Activated naive CD4-positive, alpha-beta T cell treated with anti-CD3 and anti-CD28 coated beads for 36 hours (primary cell): ENCODE measurements at places on chromosomes 2 and 18. TPM values are rescaled to one million over a fixed set of nuclear protein-coding genes. Genes with fewer than 3 reads are reported as not detected.

The ARHGAP15 gene
- 85.7 TPM for total RNA-seq

The KLHL30 gene
- not detected for total RNA-seq

DNA sequence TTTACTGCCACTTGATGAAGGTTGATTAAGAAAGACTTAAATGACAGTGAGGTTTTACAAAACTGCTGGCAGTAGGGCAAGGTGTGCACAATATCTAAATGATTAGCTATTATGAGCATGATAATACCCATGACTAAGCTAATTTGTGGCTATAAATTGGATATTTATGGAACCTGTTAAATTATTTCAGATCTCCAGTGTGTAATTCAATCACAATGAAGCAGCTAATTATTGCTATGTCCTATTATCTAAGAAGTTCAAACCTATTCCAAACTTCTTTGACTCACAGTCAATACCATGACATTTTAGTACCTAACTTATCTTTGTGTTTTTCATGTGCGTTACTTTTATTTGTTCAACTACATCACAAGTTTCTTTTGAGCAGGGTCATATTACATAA lies 253.8 kb upstream of the MMADHC start:
- no peaks in the 10 kb centered on the region for H3K27me3 ChIP-seq
- no peak for DNase-seq
- no peak overlapping the region for H3K4me3 ChIP-seq
- H3K27ac ChIP-seq: no peak overlapping the region
- no peaks in the 10 kb centered on the region for H3K36me3 ChIP-seq
- H3K4me1 ChIP-seq: no peaks in the 10 kb centered on the region

DNA sequence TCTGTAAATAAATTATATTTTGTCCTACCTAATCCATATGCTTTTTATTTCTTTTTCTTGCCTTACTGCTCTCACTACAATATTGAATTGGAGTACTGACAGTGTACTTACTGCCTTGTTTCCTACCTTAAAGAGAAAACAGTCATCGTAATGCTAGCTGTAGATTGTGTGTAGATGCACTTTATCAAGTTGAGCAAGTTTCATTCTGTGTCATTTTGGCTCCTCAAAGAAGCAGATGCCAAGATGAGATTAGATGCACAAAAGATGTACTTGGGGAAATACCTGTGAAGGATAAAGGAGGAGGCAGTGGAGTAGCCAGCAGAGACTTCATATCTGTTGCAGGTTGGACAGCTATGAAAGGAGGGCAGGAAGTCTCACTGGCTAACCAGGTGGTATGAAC lies 145.5 kb downstream of the FTCDNL1 start:
- no peaks in the 10 kb centered on the region for H3K27me3 ChIP-seq
- no peak overlapping the region for H3K27ac ChIP-seq
- DNase-seq: no peak
- no peaks in the 10 kb centered on the region for H3K36me3 ChIP-seq
- no peaks in the 10 kb centered on the region for H3K4me1 ChIP-seq

DNA sequence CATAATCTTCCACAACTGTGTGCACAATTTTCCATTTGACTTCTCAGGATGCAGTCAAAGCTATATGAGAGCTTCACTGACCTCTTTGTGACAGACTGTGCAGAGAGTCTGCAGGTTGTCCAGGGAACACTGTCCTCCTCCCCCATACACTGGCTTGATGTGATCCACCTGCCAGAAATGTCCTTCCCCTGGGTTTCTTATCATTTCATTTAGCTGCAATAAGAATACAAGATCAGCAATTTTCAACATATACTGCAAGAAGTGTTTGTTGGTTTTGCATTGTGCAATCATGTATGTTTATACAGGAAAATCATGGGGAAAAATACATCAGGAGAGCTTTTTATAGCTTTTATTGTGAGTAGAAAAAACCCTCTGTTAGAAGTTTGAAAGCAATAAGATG lies 150.7 kb downstream of the RAB3GAP1 start:
- no peak for DNase-seq

DNA sequence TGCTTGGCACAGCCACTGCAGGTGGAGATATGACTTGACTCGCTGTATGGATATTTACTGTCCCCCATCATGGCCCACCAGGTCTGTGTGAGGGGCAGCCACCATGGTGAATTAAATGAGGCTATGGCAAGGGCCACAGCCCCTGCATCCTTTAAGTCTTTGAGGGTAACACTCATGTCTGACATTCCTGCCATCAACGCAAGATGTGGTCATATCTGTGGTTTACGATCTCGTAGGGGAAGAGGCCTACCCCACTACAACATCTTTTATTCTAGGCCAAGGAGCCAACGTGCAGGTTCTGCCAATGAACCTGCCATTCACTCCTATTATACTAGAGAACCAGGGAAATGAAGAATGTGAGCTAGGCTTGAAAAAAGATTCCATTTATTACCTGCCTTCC lies 381.6 kb upstream of the ID2 start:
- no peak for DNase-seq
- peaks cover 41% of the 10 kb centered on the region for H3K4me1 ChIP-seq
- no peak overlapping the region for H3K4me3 ChIP-seq
- peaks cover 5% of the 10 kb centered on the region for H3K27me3 ChIP-seq
- no peaks in the 10 kb centered on the region for H3K36me3 ChIP-seq
- H3K27ac ChIP-seq: no peak overlapping the region

- no peak overlapping the region for H3K4me3 ChIP-seq
- H3K36me3 ChIP-seq: no peaks in the 10 kb centered on the region
- no peaks in the 10 kb centered on the region for H3K4me1 ChIP-seq
- no peak for DNase-seq
- no peak overlapping the region for H3K27ac ChIP-seq
- peaks cover 26% of the 10 kb centered on the region for H3K27me3 ChIP-seq
Observed at GRCh38 chr2:60509066-60509465, 44.4 kb downstream of the BCL11A start.

DNA sequence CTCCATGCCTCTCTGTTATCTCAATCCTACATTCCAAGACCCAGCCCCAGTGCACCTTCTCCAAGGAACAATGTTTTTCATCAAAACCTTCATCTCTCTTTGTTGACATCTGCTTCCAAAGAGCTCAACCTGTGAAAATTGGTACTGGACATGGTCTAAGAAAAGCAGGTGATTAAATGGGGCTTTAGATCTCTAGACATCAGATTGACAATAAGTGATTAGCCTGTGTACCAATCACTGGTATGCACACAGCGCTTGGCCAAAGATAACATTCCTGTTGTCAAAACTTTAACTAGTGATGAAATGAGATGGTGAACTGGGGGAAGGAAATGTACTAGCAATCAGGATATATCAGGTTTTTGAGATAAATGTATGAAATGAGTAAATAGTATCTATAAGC lies 183.3 kb downstream of the TDRD15 start:
- no peaks in the 10 kb centered on the region for H3K27me3 ChIP-seq
- H3K27ac ChIP-seq: no peak overlapping the region
- no peak for DNase-seq
- H3K4me1 ChIP-seq: no peaks in the 10 kb centered on the region
- no peak overlapping the region for H3K4me3 ChIP-seq
- H3K36me3 ChIP-seq: no peaks in the 10 kb centered on the region
